NCI-H1092 treated with DMSO at 0.1 percent for 48 hours (cell line): ENCODE measurements at places on chromosomes 16 and 17.

DNA sequence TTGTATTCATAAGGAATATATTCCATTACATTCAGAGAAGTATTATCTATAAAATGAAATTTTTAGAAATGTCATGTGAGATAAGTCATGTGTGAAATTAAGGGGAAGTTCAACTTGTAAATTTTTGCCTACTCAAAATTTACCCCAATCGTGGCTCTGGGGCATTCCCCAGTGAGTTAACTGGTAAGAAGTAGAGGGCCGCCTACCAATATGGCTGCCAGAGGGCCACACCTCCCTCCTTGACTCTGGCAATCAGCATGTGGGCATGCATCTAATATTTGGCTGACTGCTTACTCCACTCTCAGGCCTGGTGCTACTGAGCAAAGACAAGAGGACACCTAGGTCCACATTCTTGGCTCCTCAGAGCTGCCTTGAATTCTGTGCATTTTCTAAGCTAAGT, 39.7 kb upstream of the CNTNAP4 start:
- DNase-seq: no peak

GRCh38 chr16:58426966-58427365, 34.7 kb downstream of the GINS3 start:
- no peak for DNase-seq

- no peak for DNase-seq
Observed at GRCh38 chr16:71893888-71894228, 1.5 kb upstream of the IST1 start.

DNA sequence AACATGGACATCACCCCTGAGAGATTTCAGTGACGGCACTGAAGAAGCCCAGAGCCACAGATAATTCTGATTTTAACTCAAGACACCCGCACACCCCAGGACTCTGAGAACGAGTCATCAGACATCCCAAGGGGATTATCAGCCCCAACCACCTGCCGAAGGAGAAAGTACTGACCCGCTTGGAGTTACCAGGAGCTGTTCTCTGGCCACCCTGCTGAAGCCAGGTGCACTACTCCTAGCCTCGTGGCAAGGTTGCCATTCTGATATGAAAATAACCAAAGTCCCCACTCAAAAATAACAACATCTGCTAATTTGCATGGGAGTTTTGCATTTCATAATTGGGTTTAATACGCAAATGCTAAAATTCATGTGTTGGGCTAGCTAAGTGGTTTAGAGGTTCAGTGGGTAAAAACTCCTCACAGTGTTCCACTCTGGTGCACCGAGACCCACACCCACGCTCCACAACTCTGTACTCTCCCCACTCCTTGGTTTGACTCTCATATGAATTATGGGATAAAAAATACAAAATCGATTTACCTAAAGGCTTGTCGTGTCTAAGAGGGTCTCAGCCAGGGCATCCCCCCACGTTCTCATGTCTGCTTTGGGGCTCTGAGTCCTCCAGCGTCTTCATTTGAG, 143.0 kb upstream of the NOL11 start:
- DNase-seq: no peak

GRCh38 chr17:19533718-19534561, at the start of gene SLC47A1:
Gene SLC47A1, plus strand, starts transcription at chr17:19533854. Its CDS starts 86 bp downstream, at chr17:19533940.
- no peak for DNase-seq

- DNase-seq: no peak
Observed at GRCh38 chr17:2064147-2064489, 9.2 kb downstream of the HIC1 start.

DNA sequence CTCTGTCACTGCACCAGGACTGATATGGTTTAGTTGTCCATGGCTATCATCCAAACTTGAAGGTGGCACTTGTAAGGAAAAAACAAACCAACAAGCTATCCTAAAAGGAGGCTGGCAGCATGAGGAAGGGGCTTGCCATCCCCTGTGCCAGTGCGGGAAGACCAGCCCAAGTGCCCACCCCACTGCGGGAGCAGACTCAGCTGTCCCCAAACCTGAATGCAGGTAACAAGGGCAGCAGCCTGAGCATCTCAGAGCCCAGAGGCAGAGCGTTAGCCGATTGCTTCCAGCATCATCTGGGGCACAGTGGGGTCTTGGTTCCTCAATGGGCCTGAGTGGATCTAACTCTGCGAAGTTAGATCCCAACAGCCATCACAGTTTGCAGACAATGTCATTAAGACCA, 29.2 kb upstream of the C16orf78 start:
- DNase-seq: no peak

DNA sequence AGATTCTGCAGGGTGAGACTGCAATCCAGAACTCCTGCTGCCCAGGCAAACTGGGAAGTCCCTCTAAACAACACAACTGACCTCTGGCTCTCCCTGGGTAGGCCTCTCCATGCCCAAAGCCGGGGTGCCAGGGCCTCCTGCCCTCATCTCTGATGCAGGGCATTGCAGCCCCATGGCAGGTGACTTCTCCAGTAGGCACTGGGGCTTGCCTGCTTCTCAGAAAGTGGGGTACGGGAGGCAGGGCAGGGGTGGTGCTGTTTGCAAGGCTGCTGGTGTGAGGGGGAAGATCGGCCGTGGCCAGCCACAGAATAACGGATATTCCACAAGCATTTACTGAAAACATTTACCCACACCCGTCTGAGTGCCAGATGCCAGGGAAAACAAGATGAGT, 4.1 kb upstream of the GPRC5C start:
- DNase-seq: no peak

DNA sequence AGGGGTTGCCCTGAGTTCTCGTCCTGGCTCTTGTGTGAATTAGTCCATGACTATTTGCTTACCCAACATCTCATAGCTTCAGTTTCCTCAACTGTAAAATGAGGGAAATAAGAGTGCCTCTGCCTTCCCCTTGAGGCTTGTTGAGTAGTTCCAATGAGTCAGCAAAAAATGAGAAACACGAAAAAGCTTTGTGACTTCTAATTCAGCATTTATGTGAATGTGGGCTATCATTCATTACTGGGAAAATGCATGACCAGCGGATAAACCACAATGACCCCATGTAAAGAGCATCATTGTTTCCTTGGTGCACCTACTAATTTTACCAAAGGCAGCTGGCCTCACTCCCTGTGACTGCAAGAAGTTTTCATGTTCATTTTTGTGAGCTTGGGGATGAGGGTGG, 374.6 kb upstream of the HSBP1 start:
- DNase-seq: no peak

DNA sequence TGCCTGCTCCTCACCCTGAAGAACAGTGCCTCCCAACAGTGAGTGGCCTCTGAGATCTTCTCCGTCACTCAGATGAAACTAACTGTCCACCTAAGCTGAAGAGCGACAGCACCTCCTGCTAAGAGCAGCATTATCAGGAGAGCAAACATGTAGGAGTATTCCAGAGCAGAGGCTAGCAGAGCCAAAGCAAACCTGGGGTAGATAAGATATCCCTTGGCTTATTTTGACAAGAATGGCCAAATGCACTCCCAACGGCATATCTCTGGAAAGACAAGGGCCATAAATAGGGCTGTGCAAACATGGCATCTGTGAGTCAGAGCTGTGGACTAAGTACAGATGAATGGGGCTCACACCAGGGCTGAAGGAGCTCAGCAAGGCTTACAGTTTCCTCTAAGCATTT, 96.3 kb downstream of the NDEL1 start:
- no peak for DNase-seq

DNA sequence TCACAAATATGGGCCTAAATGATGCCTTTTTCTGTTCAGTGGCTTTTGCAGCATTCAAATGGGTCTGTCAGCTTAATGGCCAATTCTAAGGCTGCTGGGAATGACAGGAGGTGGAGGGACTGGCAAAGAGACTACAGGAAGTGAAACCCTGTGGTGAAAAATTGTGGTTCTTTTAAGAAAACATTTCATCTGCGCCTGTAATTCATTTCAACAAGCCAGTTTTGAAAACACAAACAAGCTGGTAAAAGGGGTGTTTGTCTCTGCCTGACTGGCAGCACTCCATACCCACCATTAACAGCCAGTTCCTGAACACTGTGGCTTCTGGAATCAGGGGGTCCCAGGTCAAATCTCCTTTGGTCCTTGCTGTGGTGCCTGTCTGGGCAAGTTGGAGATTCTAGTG, 3.6 kb upstream of the KDM8 start:
- DNase-seq: no peak

DNA sequence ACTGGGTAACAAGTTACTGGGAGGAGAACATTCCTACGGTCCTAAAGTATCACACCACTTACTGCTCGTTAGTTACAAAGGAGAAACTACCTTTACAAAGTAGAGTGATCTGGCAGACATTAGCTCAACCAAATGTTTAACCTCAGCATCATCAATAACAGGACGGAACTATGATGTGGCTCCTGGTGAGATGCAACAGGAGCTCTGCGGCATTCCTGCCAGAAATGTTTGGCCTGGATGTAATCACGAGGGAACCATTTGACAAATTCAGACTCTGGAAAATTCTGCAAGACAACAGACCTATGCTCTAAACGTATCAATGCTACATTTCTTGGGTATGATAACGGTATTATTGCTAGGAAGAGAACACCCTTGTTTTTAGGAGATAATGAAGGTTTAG, 80.4 kb downstream of the MRM3 start:
- DNase-seq: no peak

- no peak for DNase-seq
Observed at GRCh38 chr16:17346621-17347569, 123.9 kb downstream of the XYLT1 start.

GRCh38 chr17:8386841-8387240, 3.8 kb upstream of the RPL26 start:
- DNase-seq: no peak

DNA sequence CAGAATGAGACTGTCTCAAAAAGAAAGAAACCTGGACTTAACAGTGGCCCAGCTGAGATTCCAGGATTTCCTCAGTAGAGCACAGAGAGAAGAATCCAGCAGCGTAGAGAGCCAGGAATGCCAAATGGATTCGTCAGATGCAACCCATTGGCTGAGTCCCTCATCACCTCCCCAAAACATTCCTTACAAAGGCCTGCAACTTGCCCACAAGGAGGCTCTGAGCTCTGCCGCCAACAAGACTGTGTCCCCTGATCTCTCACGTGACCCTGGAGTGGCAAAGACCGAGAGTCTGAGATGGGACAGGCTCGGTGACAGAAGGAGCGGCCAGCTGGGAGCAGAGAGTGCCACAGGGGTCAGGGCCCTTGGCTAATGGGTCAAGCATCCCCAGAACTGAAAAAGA, 6.9 kb upstream of the CHMP6 start:
- no peak for DNase-seq

- no peak for DNase-seq
Observed at GRCh38 chr17:78709119-78709681, 72.9 kb downstream of the CYTH1 start.

GRCh38 chr17:31533546-31534155, 142.2 kb downstream of the RAB11FIP4 start:
- DNase-seq: peak; percentile 18

- no peak for DNase-seq
Observed at GRCh38 chr16:84461413-84462295, 42.8 kb downstream of the MEAK7 start.

- no peak for DNase-seq
Observed at GRCh38 chr16:1518626-1519135, 14.8 kb upstream of the TMEM204 start.

DNA sequence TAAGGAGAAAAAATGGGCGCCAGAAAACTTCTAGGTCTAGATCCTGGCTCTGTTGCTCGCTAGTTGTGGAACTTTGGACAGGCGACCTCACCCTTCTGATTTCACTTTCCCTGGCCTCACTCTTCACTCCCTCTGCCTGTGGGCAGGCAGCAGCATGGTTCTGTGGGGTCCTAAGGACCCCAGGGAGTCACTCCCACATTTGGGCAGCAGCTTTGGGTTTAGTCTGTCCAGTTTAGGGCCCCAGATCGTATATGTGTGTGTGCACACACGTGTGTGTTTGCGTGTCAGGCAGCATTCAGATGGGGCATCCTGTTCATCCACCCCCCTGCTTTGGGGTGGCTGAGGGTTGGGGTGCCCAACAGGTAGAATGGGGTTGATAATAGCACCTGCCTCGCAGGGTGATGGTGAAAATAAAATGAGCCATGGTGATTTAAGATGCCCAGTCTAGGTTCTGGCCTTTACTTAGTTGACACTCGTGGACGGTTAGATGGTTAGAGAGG, 102.2 kb downstream of the RAB11FIP4 start:
- no peak for DNase-seq

- DNase-seq: no peak
Observed at GRCh38 chr16:68793401-68793857, 49.9 kb upstream of the TANGO6 start.

- no peak for DNase-seq
Observed at GRCh38 chr17:29747660-29748059, 124.9 kb upstream of the CORO6 start.

DNA sequence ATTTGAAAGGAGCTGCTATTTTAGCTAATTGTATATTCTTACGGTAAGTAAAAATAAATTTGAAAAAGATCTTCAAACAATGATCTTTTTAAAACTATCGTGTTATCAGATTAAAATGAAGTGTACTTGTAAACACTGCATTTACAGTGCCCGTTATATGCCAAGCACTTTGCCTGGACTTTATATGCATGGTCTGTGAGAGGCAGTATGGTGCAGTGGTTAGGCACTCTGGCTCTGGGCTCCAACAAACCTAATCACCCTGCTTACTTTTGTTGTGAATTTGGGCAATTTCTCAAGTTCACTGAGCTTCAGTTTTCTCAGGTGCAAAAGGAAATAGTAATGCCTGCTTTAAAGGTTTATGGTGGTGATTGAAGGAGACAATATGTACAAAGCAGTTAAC, 1.4 kb downstream of the PMP22 start:
- DNase-seq: no peak

DNA sequence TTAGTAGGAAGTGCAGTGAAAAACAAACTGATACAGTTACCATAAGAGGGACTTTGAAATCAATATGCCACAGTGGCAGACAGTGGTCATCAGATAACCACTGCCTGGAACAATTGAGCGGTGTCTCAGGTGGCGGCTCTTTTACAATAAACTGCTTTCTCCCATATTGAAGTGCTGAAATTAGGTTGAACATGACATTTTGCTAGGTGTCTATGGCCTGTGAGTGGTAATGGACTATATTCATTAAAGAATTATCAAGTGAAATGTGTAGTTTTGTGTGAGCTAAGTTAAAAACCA, 214.7 kb downstream of the RPTOR start:
- DNase-seq: peak; percentile 28

DNA sequence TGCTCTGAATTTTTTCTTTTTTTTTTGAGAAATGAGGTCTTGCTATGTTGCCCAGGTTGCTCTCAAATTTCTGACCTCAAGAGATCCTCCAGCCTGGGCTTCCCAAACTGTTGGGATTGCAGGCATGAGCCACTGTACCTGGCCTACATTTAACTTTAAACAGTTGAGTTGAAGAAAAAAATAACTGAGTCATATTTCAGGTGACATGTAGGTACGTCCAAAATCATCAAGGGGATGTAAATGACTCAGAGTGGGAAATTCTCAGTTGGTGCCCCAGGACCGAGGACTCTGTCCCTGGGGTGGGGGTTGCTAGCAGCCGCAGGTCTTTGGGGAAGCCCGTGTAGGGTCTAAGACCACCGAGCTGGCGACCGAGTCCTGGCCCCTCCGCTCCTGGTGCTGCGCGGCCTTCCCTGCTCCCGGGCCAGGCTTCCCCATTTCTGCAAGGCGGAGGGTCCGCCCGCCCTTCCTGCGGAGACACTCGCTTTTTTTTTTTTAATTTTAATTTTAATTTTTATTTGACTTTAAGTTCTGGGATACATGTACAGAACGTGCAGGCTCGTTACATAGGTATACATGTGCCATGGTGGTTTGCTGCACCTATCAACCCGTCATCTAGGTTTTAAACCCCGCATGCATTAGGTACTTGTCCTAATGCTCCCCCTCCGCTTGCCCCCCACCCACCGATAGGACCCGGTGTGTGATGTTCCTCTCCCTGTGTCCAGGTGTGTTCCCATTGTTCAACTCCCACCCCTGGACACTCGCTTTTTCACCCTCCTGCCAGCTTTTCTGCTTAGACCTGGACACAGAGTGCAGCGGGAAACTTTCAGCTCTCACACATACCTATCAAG, 12.7 kb upstream of the N4BP1 start:
- no peak for DNase-seq
